ENCODE measurements at places on chromosomes 7 and 10.

GRCh38 chr10:123781956-123782500 is 109.6 kb downstream of the CPXM2 start:
- no peak for DNase-seq

- no peak for DNase-seq
These were observed 92.8 kb upstream of the PARD3 start for GRCh38 chr10:34907743-34908430.

- DNase-seq = no peak
These were observed 16.6 kb upstream of the EIF4H start for GRCh38 chr7:74157605-74158004.

- no peak for DNase-seq
These were observed 58.0 kb downstream of the VSTM4 start for GRCh38 chr10:49057231-49057880.

- DNase-seq = no peak
These were observed 20.1 kb downstream of the TES start for GRCh38 chr7:116230191-116231005.

- no peak for DNase-seq
These were observed 3.0 kb downstream of the CHPF2 start for GRCh38 chr7:151235091-151235787.

- DNase-seq = no peak
These were observed 310.9 kb downstream of the CTNNA3 start for GRCh38 chr10:67385089-67385488.

- DNase-seq = no peak
These were observed 825.2 kb downstream of the REEP3 start for GRCh38 chr10:64346389-64346788.

DNA sequence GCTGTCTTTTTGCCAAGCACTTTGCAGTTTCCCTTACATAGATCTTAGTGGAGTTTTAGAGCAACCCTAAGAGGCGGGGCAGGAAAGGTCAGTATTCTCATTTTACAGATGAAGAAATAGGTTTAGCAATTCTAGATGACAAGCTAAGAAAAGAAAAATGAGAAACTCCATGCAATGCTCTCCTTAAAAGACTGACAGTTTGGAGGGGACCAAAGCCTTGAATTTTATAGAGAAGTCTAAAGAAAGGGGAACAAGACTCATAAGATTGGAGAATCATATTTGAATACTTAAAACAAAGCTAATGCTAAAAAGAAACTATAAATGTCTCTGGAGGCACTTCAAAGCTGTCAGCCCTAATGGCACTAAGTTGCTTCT is 19.6 kb downstream of the CEP55 start:
- no peak for DNase-seq

DNA sequence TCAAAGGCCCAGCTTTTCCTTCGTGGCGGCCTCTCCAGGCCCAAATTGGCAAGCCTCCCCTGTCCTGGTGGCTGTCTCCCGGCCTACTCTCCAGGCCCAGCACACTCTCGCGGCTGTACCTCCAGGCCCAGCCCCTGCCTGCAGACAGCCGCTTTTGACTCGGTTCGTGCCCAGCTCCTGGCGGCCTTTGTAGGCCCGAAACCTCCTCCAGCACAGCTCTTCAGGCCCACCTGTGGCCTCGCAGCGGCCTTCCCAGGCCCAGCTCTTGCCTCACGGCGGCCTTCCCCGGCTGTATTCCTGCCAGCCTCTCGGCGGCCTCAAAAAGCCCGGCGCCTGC is 18.2 kb upstream of the TMEM248 start:
- DNase-seq = no peak

GRCh38 chr7:134660242-134660785 is 13.7 kb downstream of the BPGM start:
- no peak for DNase-seq

GRCh38 chr7:151187409-151188251 is 580 bp upstream of the ASB10 start:
- DNase-seq = no peak

DNA sequence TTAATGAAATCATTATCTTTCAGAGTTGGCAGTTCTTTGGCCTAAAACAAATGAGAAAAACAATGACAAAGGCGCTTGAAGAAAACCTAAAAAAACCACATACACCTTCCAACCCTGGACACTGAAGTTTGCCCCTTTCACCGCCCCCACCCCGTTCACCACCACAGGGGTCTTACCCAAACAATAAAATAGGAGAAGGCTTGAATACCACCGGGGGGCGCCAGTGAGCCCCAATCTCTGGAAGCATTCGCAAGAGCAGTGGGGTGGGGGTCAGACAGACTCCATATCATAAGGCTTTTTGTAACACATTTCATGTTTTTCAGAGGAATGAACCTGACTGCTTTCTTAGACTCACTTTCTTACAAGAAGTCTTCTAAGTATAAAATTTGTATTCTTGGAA is 163.6 kb downstream of the PIP4K2A start:
- DNase-seq = peak; percentile 46

DNA sequence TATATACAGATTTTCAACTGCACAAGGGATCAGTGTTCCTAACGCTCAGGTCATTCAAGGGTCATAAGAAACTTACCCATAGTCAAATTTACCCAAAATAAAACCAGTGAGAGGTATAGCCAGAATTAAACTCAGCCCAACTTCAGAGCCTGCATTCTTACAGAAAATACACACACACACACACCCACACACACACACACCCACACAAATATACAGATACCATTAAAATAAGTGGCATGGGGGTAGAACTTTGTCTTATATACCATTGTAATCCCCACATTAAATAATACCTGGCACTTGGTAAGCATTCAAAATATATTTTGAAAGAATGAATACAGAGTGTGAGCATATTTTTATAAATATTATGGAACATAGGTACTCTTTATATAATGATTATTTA is 93.8 kb downstream of the CHCHD3 start:
- no peak for DNase-seq

DNA sequence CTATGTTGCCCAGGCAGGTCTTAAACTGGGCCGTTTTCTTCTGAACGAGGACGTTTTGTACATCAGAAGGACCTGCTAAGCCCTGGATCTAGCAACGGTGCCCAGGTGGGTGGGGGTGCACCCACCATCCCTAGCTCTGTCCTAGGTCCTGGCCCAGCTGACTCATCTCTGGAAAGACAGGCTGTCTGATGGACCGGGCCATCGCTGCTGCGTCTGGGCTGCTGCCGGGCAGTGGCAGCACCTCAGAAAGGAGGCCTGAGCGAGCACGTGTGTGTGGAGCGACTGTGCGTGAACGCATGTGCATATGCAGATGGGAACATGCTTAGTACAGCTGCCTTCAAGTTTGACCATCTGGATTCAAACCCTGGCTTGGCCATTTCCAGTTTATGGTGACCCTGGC is 7.3 kb upstream of the ELFN1 start:
- DNase-seq = peak; percentile 24

GRCh38 chr7:47371733-47372368 is 210.1 kb downstream of the TNS3 start:
- no peak for DNase-seq

- no peak for DNase-seq
These were observed 89.1 kb upstream of the HABP2 start for GRCh38 chr10:113463777-113464176.

- DNase-seq = no peak
These were observed 110.2 kb downstream of the CPXM2 start for GRCh38 chr10:123781324-123781900.

GRCh38 chr7:37352974-37353948 is 95.4 kb downstream of the ELMO1 start:
- peak; percentile 52 for DNase-seq

GRCh38 chr7:14303536-14303935 is 314.1 kb upstream of the ETV1 start:
- no peak for DNase-seq

DNA sequence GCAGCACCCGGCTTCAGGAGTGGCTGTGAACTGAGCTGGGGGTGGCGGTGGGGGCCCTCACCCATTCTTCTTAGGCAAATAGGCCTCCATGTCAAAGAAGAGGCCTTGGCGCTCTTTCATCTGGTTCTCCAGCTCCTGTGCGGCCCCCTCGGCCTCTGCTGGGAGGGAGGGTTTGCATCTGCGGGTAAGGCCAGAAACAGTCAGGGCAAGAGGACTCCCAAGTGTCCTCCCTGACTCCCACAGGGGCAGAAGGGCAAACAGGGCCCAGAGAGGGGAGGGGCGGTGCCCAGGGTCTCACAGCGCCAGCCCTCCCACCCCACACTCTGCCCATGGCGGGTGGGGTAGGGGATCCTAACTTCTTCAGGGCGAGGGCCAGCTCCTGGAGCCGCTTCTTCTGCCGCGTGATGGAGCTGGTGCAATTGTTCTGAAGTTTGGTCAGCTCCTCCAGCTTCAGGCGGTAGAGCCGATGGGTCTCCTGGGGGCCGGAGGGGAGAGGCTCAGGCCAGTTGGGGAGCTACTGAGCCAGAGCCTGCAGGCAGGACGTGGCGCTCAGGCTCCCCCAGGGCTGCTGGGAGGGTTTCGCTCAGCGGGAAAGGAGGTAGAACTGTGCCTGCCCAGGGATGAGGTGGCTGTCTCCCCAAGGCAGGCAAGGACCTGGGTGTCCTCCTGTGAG is 2.2 kb downstream of the TMEM120A start:
- DNase-seq = peak; percentile 28

DNA sequence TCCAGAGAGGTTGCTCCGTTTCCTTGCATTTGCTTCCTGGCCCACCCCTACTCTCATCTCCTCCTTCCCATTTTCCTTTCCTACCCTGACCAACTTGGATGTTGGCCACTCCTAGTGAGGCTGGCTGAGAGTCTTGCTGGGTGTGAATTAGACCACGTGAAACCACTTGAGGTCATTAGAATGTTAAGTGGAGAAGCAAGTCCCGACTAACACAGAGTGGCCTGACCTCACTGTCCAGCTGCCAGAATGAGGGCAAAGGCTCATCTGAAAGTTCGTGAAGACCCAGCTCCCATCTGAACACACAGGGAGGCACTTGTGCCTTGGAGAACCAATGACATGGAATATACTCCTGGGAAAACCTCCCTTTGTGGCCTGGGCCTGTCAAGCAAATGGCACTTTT is 80.8 kb downstream of the WDR11 start:
- no peak for DNase-seq

- DNase-seq = no peak
These were observed 563.8 kb downstream of the PTPRN2 start for GRCh38 chr7:158023681-158024350.

DNA sequence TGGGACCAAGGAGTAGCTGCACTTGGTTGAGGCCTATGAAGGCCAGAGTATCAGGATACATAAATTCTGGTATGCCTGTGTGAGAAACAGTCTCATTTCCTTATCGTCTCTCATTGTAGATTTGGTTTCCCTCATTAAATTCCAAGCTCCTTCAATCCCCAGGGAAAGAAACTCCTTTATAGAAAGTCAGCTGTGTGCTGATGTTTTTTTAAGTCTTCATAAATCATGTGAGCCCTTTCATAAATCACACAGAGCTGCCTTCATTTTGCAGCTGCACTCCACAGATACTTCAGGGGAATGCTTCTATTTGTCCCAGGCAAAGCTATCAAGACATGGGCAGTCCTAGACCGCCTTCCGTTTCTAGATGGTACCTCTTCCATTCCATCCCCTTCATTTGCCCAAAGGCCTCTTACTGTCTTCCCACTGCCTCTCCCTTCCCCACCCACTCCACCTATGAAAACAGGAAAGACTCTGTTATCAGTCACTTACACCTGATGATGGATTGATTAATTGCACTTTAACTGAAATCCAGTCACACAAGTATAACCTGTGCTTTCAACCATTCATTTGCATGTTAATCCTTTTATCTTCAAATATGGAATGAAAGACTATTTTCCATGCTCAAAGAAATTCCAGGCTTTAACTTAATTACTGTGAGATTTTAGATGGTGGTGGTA is 290.2 kb downstream of the C7orf25 start:
- no peak for DNase-seq
